A549 treated with CpdA at 1 μM for 4 hours (cell line): ENCODE measurements at places on chromosomes 5 and 9. TPM values are rescaled to one million over a fixed set of nuclear protein-coding genes. Genes with fewer than 3 reads are reported as not detected.

The LRRC14B gene
- total RNA-seq = not detected in 5 replicates

The FGD3 gene
- total RNA-seq = 0.17 to 0.44 TPM (median 0.24 TPM) in 5 replicates

The FREM1 gene
- total RNA-seq = not detected in 5 replicates

The GHR gene
- 0.01 to 0.05 TPM in 2 of 5 replicates, not detected in the others for total RNA-seq

The MLANA gene
- total RNA-seq = not detected in 5 replicates

The OR1B1 gene
- total RNA-seq = not detected in 5 replicates

The RNF183 gene
- not detected in 5 replicates for total RNA-seq

The MINAR2 gene
- not detected in 5 replicates for total RNA-seq

The AK6 gene
- total RNA-seq = 37.4 to 57.8 TPM (median 51.8 TPM) in 5 replicates

The RNF208 gene
- total RNA-seq = 1.1 to 2.4 TPM (median 1.9 TPM) in 5 replicates

The ZBTB34 gene
- total RNA-seq = 3.1 to 4.6 TPM (median 3.3 TPM) in 5 replicates
